ENCODE measurements at places on chromosomes 12 and 14. TPM values are rescaled to one million over a fixed set of nuclear protein-coding genes. Genes with fewer than 3 reads are reported as not detected.

- DNase-seq: no peak
These were observed 42.4 kb downstream of the CKAP4 start for GRCh38 chr12:106205208-106206069.

GRCh38 chr14:34450542-34450915, 11.5 kb downstream of the SPTSSA start:
- DNase-seq: no peak

DNA sequence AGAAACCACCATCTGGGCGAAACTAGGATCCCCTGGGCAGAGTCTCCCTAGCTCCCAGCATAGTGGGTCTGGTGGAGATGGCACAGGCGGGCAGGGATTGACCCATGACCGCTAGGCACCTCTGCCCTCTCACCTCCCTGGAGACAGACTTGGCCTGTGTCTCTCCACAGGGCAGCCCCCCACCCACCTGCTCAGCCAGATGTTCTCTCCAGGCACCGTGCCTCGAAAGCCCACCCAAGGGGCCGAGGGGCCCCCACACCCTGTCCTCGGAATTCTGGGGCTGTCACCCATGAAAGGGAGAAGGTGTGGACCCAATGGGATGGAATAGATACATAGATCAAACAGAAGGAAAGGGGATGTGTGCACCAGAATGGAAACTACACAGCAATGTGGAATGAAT, 229.1 kb upstream of the RTL1 start:
- DNase-seq: no peak

DNA sequence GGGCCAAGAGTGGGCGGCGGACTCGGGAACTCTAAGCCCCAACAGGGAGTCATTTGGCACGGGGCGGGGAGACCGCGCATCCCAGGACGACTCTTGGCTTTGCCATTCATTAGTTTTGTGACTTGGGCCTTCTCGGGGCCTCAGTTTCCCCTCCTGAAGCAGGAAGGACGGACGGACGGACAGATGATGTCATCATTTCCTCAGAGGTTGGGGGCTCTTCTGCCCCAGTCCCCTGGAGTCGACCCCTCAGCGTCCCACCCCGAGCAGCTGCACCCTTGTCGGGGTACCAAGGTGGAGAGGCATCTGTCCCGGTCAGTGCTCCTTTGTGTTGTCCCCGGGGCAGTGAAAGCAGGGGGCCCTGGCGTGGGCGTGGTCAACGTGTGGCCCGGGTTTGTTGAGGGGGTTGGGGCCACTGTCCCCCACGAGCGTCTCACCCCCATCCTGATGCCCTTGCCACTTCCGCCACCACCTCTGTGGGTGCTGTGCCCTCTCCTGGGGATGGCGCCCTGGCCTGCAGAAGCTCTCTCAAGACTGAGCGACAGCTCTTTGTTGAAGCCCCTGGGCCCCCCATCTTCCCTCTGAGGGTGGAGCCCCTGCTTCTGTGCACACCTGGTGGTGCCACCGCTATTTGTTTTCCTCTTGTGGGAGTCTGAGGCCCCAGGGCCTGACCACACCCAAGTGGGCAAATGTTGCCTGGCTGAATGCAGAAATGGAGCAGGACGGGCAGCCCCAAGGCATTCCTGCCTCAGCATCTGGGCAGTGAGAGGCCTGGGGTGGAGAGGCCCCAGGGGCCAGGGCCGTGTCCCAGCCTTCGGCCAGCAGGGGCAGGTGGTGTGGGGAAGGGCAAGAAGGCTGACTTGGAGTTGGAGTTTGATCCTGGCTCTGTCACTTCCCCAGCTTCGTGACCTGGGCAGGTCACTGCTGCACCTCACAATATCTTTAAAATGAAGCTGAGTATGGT, 896 bp downstream of the HHIPL1 start:
- DNase-seq: no peak

GRCh38 chr12:16573398-16574077, 32.4 kb downstream of the LMO3 start:
- no peak for DNase-seq

GRCh38 chr12:113727651-113728061, 238.5 kb downstream of the RBM19 start:
- no peak for DNase-seq

- DNase-seq: no peak
These were observed 65.1 kb upstream of the ETV6 start for GRCh38 chr12:11584221-11584855.

GRCh38 chr12:112536367-112536730, 117.6 kb downstream of the PTPN11 start:
- DNase-seq: no peak

- no peak for DNase-seq
These were observed 221.9 kb upstream of the KITLG start for GRCh38 chr12:88802096-88802706.

- no peak for DNase-seq
These were observed 44.4 kb upstream of the CERS5 start for GRCh38 chr12:50211392-50212070.

- DNase-seq: no peak
These were observed 383.1 kb downstream of the TMEM132D start for GRCh38 chr12:129520739-129521138.

DNA sequence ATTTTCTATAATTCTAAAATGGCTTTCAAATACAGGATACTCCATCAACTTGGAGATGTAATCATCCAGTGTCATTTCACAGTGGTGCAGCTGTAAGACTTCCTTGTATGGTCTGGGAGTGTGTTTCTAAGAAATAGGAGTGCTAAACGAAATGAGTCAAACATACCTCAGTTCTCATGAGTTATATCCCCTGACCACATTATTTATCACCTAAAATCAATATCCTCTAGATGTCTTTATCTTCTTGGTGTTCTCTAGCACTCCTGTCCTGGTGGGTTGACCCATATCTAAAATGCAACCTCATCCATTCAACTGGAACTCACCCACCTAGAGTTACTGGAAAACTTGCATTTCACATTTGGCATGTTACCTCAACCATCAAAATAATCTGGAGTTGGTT, 33.2 kb downstream of the TMEM30B start:
- DNase-seq: no peak

DNA sequence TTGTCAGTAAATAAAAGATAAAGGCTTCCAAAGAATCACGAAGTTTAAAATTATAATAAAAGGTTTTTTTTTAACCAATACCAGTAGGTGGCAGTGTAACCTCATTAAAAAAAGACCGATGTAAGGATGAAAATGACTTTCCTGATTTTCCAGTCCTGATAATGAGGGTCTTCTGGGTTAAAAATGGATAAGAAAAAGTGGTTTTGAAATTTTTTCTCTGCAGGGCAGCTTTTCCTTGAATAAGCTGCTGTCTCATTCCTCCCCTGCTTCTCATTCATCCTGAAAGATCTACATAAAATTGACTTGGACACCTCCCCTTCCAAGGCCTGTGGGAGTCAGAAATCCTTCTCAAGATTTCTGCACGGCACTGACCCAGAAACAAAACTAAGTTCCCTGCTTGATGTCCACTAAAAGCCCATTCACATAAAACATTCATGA, 58.9 kb upstream of the FBXO33 start:
- DNase-seq: peak; percentile 49

GRCh38 chr12:87305481-87305880, 723.7 kb downstream of the C12orf50 start:
- no peak for DNase-seq

GRCh38 chr12:70157099-70157498, 86.1 kb upstream of the CNOT2 start:
- DNase-seq: no peak

- no peak for DNase-seq
These were observed 1212.0 kb downstream of the GALC start for GRCh38 chr14:86780876-86781510.

DNA sequence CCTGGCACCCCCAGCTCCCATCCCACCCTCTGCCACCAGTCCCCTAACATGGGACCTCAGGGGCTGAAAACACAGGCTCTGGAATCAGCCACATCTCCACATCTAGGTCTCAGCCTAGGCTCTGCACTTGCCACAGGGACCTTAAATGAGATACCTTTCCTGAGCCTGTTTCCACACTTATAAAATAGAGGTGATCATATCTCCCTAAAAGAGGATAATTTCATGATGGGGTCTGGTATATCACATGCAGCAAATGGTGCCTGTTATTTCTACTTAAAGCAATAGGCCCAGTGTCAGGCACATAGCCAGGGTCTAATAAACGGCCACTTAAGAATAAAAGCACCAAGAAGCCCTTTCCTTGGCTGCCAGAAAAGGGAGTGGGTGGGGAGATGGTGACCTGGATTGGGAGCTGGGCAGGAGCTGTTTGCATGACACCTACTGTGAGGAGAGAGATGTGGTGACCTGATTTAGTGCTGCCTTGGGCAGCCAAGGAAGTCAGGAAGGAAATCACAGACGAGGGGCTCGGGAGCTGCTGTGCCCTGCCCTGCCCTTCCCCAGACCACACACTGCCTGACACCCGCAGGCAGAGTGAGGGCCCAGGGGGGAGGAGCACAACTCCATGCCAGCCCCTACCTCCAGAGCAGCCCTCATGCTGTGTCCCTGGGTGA, 71.2 kb downstream of the IRF2BPL start:
- DNase-seq: no peak

DNA sequence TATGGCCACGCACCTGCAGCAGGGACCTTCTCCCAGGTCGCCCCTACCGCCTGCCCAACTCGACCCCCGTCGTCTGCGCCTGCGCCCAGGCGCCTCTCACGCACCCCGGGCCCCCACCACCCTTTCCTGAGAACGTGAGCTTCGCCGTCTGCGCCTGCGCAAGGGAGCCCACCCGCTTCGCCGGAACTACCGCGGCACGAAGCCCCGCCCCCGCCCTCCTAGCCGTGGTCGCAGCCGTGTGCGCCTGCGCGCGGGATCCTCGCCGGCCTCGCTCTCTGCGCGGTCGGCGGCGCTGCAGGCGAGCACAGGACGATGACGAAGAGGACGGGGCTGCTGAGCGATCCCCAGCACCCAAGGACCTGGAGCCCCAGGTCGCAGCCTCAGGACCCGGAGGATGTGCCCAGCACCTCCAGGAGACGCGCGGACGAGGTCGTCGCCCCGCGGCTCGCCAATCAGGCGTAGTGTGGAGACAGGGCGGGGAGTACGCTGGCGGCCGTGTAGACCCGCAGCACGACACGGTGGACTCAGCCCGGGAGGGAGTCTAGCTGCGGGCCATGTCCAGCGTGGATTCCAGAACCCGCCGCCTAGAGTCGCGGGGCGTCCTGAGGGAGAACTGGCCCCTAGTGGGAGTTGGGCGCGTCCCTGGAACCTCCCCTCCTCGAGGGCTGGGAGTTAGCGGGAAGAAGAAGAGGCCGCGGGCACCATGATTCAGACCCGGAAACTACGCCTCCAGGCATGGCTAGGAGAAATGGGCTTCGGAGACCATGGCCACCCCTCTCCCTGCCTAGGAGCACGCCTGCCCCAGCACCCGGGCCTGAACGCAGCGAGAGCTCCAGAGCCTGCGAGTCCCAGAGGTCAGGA, 1120.8 kb upstream of the TMEM132C start:
- peak; percentile 75 for DNase-seq

- DNase-seq: no peak
These were observed at the start of gene DGKA for GRCh38 chr12:55930771-55931316. DGKA (plus strand) TSS chr12:55931162; CDS start chr12:55936504, 5,342 bp downstream.

- no peak for DNase-seq
These were observed 182.1 kb downstream of the C12orf50 start for GRCh38 chr12:87847147-87847546.

- DNase-seq: no peak
These were observed 42.9 kb upstream of the NOS1 start for GRCh38 chr12:117404203-117404853.

DNA sequence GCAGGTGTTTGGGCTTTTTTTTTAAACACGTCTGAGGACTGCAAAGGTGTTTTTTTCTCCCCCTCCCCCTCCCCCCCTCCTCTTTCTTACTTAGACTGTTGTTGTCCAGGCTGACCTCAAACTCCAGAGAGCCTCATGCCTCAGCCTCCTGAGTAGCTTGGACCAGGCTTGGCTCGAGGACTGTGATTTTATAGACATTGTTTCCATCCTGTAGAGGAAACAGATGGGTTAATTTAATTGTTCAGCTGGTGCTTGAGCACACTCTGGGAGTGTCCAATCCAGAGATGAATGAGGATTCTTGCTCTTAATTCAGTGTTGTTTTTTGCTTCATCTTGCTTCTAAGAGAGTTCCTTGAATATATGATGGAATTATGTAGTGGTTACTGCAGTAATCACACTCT, 42.1 kb downstream of the RASSF3 start:
- no peak for DNase-seq

GRCh38 chr12:118617611-118618450, 241.5 kb downstream of the SUDS3 start:
- no peak for DNase-seq

DNA sequence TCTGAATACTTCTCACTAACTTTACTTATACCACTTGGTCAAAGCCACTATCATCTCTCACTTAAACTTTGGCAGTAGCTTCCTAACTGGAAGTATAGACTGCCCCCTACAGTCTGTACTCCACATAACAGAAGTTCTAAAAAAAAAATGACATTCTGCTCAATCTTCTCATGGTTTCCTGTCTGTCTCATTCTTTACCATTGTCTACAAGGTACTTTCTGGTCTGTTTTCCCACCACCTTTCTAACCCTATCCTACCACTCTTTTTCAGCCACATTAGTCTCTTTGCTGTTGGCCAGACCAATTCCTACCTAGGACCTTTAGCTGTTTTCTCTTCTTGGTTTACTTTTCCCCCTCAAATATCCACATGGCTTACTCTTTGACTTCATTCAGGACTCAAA, 14.7 kb downstream of the CPSF6 start:
- no peak for DNase-seq

- DNase-seq: no peak
These were observed 30.6 kb upstream of the PPFIBP1 start for GRCh38 chr12:27493260-27493940.

GRCh38 chr12:116978791-116979508, 68.2 kb downstream of the FBXW8 start:
- no peak for DNase-seq

- DNase-seq: no peak
These were observed 13.3 kb downstream of the SLC15A4 start for GRCh38 chr12:128810182-128811127.

Gene STRN3
- 46.6 TPM for polyA plus RNA-seq

Gene ADAM21
- polyA plus RNA-seq: 0.43 TPM

Gene DPPA3
- polyA plus RNA-seq: 0.05 TPM

Gene CLEC2A
- not detected for polyA plus RNA-seq

Gene IL26
- polyA plus RNA-seq: not detected

Gene AKAP6
- polyA plus RNA-seq: 3.7 TPM

Gene CARMIL3
- polyA plus RNA-seq: 2.3 TPM

Gene CLEC7A
- 2.3 TPM for polyA plus RNA-seq

Gene VWF
- polyA plus RNA-seq: 16.9 TPM

Gene DPY19L2
- polyA plus RNA-seq: 41.5 TPM

Gene DNAH10
- polyA plus RNA-seq: 4.6 TPM

Gene FAR2
- 38.2 TPM for polyA plus RNA-seq

Gene SLC10A1
- polyA plus RNA-seq: 0.23 TPM

Gene KRT85
- polyA plus RNA-seq: not detected

Gene USP44
- polyA plus RNA-seq: 2.3 TPM

Gene FAM186B
- 0.90 TPM for polyA plus RNA-seq

Gene SLC6A15
- 0.89 TPM for polyA plus RNA-seq

Gene NOXRED1
- 1.6 TPM for polyA plus RNA-seq

Gene CLEC4D
- 0.29 TPM for polyA plus RNA-seq

Gene GALNT6
- 6.1 TPM for polyA plus RNA-seq

Gene TRPV4
- polyA plus RNA-seq: 12.4 TPM
